ENCODE measurements at places on chromosomes 3 and 15. TPM values are rescaled to one million over a fixed set of nuclear protein-coding genes. Genes with fewer than 3 reads are reported as not detected.

DNA sequence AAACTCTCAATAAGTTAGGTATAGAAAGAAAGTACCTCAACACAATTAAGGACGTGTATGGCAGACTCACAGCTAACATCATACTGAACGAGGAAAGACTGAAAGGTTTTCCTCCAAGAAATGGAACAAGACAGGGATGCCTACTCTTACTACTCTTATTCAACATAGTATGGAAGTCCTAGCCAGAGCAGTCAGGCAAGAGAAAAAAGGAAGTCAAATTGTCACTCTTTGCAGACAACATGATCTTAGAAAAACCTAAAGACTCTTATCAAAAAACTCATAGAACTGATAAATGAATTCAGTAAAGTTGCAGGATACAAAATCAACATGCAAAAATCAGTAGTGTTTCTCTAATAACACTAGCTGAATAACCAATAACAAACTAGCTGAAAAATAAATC, 96.0 kb downstream of the C3orf70 start:
- no peak overlapping the region for H3K4me3 ChIP-seq
- peaks cover 21% of the 10 kb centered on the region for H3K4me1 ChIP-seq
- DNase-seq = no peak

NR2F2 gene
- not detected for polyA plus RNA-seq

GRCh38 chr3:189239616-189240015, 67.8 kb downstream of the TPRG1 start:
- H3K27me3 ChIP-seq = no peaks in the 10 kb centered on the region
- no peak overlapping the region for H3K27ac ChIP-seq
- no peak overlapping the region for H3K4me3 ChIP-seq
- H3K4me1 ChIP-seq = no peaks in the 10 kb centered on the region
- no peak for DNase-seq
- no peaks in the 10 kb centered on the region for H3K36me3 ChIP-seq

NRG4 gene
- polyA plus RNA-seq = 0.44 TPM

- no peak for DNase-seq
- H3K36me3 ChIP-seq = peaks cover 4% of the 10 kb centered on the region
- no peak overlapping the region for H3K4me3 ChIP-seq
- H3K27ac ChIP-seq = no peak overlapping the region
Measured at GRCh38 chr15:91878319-91878870, 24.9 kb downstream of the SLCO3A1 start.

DNA sequence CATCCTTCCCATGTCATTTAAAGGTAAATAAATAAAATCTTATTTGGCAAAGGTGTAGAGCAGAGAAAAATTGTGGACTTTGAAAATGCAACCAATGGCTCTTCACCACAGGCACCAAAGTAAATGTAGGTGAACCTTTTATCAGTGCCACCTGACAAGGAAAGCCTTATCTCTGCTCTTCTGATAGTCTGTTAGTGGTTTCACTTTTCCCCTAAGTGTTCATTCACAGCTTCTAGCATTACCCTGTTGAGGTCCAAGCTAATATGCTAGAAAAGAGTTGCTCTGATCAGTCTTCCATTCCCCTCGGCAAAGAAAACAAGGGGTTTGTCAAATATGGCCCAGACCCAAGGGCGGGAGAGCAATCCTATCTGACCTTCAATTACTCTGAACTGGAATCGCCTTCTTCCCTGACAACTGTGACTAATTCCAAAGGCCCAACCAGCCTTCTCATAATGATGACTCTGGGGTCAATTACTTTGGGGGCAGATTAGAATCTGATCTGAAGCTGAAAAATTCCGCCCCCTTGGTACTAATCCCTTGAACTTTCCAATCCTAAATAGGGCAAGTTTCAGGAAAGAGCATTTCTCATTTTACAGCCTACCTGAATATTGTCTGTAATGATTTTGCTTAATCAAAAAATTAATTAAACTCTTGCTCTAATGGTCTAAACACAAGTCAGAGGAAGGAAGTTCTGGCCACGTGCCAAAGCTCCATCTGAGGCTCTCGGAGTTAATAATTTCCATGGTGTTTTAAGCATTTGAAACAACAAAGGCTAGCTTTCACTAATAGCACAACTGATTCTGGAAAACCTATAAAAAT, 52.4 kb downstream of the SETMAR start:
- no peaks in the 10 kb centered on the region for H3K27me3 ChIP-seq
- DNase-seq = no peak
- peaks cover 8% of the 10 kb centered on the region for H3K4me1 ChIP-seq
- H3K36me3 ChIP-seq = peaks cover 3% of the 10 kb centered on the region

DNA sequence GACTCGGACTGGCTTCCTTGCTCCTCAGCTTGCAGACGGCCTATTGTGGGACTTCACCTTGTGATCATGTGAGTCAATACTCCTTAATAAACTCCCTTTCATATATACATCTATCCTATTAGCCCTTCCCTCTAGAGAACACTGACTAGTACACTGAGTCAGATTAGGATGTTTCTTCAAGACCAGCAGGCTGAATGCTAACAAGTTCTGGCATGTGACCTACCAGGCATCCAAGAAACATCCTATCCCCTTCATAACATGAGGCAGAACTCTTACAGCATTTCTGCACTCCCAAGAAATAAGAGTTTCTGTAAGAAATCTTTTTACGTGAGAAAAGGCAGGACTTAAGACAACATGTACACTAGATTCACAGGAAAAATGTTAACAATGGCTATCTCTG, 9.3 kb downstream of the CFAP92 start:
- no peak for DNase-seq
- H3K4me1 ChIP-seq = no peaks in the 10 kb centered on the region

DNA sequence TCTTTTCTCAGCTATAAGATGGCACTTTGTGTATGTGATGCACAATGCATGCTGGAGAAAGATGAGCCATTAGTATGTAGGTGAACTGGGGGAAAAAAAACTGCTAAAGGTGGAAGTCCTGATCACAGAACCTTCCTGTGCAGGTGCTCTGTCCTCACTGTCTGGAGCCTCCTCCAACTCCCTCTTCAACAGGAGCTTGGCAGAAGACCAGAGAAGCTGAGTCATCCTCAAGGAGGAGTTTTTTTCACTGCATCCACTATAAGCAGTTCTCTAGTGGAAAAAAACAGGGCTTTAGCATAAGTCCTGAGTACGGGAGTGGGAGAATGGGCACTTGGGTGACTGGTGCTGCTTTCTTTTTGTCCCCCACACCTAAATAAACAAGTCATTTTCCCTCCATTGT, 168.4 kb upstream of the CADPS start:
- no peaks in the 10 kb centered on the region for H3K27me3 ChIP-seq
- no peak for DNase-seq
- no peaks in the 10 kb centered on the region for H3K4me1 ChIP-seq
- H3K36me3 ChIP-seq = no peaks in the 10 kb centered on the region
- H3K4me3 ChIP-seq = no peak overlapping the region
- H3K27ac ChIP-seq = no peak overlapping the region

GRCh38 chr15:26023231-26023630, 160.1 kb upstream of the ATP10A start:
- H3K27ac ChIP-seq = no peak overlapping the region
- H3K27me3 ChIP-seq = no peaks in the 10 kb centered on the region
- no peaks in the 10 kb centered on the region for H3K4me1 ChIP-seq
- H3K4me3 ChIP-seq = no peak overlapping the region
- no peak for DNase-seq

DNA sequence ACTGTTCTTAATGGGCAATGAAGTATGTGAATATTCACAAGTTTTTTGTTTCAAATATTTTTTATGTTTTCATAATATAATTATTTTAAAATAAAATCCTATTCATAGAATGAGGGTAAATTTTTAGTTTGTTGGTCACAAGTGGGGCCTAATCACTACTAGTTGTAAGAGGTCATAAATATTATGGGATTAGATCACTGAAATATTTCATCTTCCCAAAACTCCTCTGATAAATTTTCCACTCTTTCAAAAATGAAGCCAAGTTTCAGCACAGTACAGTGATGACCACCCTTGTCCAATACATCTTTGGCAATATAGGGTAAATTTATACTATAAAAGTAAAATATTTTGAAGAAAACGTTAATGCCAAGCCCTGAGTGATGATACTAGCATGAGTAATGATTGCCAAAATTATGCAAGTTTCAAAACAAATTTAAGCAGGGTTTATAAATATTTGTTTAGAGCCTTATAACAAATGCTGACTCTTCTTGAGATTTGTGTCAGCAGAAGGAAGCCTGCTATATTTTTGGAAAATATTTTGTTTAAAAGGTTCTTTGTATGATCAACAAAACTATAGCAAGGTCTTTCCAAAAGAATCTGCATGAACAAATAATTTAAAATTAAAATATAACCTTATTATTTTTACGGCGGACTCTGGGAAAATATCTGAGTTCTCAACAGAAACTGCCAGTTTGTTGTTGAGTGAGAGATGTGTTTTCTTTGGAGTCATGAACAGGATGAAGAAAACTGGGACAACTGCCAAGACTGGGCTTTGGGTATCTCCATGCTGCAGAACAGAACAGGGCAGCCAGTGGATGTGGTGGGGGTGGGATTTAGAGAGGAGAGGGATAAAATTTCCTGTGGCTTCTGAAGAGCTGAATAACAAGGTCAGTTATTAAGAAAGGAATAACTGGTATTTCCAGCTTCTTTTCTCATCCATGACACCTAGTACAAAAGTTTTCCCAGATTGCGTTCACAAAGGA, 17.9 kb upstream of the TM4SF1 start:
- H3K36me3 ChIP-seq = no peaks in the 10 kb centered on the region
- H3K27ac ChIP-seq = no peak overlapping the region
- peaks cover 10% of the 10 kb centered on the region for H3K4me1 ChIP-seq
- H3K4me3 ChIP-seq = no peak overlapping the region
- DNase-seq = no peak

DNA sequence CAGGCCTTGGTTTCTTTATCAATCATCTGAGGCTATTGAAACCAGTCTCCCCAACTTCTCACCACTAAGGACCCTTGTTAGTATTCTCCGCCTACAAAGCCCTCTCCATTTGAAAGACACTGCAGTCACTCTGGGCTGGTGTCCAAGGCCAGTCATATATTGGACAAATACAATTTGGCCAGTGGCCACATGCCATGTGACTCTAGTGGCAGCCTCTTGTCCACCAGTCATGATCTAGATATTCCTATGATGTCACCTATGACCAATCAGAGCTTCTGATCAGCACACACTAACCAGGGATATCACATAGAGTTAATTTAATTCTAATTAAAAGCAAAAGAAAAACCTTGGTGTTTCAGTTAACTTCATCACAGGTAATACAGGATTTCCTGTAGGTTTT, 68.2 kb downstream of the RAB11A start:
- H3K27me3 ChIP-seq = no peaks in the 10 kb centered on the region
- DNase-seq = no peak
- H3K36me3 ChIP-seq = no peaks in the 10 kb centered on the region
- no peak overlapping the region for H3K27ac ChIP-seq
- H3K4me1 ChIP-seq = no peaks in the 10 kb centered on the region
- no peak overlapping the region for H3K4me3 ChIP-seq

PLCH1 gene
- not detected for polyA plus RNA-seq

DNA sequence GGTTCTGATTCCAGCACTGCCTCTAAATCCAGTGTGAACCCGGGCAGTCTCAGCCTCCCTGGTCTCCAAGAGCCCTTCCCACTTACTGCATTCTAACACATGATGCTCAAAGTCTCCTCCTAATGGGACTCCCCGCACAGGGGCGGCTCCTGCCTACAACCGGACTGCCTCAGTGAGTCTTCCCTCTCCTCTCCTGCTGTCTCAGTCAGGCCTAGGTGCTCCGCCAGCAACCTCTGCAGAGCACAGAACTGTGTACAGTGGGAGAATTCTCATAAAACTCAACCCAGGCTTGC, 28.9 kb downstream of the TBC1D2B start:
- H3K4me1 ChIP-seq = peaks cover 74% of the 10 kb centered on the region
- H3K36me3 ChIP-seq = peaks cover 5% of the 10 kb centered on the region
- H3K4me3 ChIP-seq = no peak overlapping the region

- peak overlapping the region; percentile 99 for H3K4me3 ChIP-seq
- no peaks in the 10 kb centered on the region for H3K27me3 ChIP-seq
- DNase-seq = no peak
- no peaks in the 10 kb centered on the region for H3K36me3 ChIP-seq
Measured at GRCh38 chr3:53255423-53255774, 423 bp downstream of the TKT start.

DNA sequence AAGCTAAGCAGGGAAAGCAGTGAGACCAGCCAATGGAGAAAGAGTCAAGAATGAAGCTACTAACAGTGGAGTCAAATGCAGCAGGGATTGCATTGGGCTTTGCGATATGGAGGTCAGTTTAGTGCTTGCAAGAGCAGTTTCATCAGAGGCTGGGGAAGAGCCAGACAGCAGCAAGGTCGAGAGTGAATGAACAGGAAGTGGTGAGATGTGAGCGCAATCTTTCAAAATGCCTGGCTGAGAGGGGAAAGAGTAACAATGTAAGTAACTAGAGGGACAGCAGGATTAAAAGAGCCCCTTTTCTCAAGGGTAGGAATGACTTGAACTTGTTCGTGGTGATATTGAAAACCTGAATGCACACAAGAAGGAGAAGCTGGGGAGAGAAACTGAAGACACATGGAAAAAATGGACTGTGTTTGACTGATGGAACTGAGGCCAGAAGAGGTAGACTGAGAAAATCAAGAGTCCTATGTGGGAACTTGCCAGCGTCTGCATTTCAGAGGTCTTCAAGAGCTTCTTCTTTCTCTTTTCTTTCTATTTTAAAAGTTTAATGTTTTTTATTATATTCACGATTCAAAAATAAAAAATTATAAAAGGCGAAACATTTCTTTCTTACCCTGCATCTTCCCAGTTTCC, 30.6 kb upstream of the GPR160 start:
- peak overlapping the region; percentile 83 for H3K27ac ChIP-seq
- DNase-seq = peak; percentile 80
- H3K36me3 ChIP-seq = no peaks in the 10 kb centered on the region
- peaks cover 45% of the 10 kb centered on the region for H3K4me1 ChIP-seq

DNA sequence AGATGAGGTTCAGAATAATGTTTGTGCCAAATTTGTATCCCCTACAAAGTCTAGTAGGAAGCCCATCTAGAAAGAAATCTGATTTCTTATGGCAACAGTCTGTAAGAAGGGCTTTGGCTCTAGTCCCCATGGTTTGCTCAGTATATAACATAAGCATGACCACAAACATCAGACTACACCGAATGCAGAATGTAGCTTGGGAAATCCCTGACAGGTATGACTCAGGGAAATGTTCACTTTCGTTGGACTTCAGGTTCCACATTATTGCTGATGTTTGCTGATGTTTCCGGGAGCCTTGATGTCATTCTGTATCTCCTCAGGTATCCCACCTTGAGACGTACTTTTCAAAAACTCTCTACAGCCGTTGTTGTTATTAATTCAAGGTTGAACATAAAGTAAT, 304.4 kb upstream of the TGFBR2 start:
- no peak for DNase-seq
- H3K27ac ChIP-seq = no peak overlapping the region
- no peaks in the 10 kb centered on the region for H3K27me3 ChIP-seq

DNA sequence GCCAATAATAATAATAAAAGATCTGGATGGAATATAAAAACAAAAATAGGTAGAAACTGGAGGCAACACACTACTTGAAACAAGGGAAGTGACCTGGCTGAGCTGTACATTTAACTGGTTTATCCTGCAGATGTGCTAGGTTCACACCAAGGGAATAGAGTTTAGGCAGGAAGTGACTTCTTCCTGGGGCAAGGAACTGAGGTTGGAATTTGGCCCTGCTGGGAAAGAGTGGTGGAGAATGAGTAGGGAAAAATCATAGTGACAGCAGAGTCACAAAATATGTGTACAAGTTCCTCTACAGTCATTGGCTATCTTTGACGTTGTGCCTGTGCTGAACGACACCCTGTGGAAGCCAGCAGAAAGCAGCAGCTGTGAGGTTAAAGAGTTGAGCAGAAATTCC, 44.1 kb downstream of the ARHGAP11B start:
- H3K36me3 ChIP-seq = peaks cover 21% of the 10 kb centered on the region
- H3K4me3 ChIP-seq = no peak overlapping the region
- no peak for DNase-seq
- H3K4me1 ChIP-seq = no peaks in the 10 kb centered on the region
- no peak overlapping the region for H3K27ac ChIP-seq
